ENCODE measurements at places on chromosomes 11 and 22.

DNA sequence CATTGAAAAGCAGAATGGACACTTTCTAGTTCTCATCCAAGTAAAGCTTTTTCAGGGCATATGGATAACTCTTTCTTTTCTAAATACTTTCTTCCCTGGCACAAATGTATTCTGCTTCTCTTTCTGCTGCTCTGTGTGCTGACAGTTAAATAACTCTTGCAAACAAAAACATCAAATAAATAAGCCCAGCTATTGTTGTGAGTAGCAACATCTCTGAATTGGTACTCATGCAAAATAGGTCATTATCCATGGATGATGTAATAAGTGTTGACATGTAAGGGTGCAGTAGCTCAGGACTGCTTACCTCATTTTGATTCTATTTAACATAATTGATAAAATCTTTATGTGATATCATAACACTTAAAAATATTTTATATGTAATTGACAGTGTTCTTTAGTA lies 164.3 kb downstream of the MSANTD4 start:
- DNase-seq = no peak

DNA sequence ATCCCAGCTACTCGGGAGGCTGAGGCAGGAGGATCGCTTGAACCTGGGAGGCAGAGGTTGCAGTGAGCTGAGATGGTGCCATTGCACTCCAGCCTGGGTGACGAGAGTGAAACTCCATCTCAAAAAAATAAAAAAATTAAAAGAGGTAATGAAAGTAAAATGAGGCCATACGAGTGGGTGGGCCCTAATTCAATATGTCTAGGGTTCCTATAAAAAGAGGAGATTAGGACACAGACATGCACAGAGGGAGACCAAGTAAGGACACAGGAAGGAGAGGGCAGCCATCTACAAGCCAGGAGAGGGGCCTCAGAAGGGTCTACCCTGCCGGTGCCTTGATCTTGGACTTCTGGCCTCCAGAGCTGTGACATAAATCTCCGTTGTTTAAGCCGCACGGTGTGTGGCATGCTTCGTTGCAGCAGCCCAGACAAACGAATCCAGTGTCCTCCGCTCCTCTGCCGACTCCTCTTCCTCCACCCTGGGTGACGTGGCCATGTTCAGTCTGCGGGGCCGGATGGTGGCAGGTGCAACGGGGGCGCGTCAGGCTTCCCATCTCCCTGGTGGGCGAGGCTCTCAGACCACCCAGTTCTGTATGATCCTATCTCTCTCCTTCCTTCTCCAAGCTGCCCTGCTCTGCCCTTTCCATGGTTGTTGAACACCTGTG lies 51.6 kb upstream of the PARVG start:
- DNase-seq = no peak

DNA sequence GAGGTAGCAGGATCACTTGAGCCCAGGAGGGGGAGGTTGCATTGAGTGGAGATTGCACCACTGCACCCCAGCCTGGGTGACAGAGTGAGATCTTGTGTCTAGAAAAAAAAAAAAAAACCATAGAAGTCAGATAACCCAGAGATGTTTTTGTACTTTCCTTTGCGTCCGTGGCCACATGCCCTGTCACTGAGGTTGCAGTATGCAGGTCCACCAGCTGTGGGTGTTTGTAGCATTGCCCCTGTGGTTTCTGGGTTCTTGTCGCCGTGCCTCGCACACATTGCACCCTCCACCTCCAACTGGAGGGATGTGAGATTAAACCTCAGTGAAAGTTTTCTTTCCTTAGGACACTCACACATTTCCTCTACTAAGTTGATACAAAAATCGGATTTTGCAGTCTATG lies 70.3 kb downstream of the TNRC6B start:
- no peak for DNase-seq

DNA sequence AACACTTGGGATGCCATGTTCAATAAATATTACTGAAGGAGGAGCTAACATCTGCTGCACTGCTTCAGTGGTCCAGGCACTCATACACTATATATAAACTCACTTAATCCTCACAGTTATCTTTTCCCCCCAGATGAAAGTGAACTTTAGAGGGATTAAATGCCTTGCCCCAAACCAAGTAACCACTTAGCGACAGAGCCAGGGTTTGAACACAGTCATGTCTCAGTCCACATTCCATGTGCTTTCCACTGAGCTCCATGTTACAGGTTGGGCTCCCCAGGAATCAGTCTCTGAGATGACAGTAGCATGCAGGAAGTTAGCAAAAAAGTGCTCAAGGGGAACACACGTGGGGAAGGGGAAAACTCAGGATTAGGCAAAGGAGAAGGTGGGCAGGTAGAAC lies 59.3 kb downstream of the ENDOD1 start:
- DNase-seq = no peak

DNA sequence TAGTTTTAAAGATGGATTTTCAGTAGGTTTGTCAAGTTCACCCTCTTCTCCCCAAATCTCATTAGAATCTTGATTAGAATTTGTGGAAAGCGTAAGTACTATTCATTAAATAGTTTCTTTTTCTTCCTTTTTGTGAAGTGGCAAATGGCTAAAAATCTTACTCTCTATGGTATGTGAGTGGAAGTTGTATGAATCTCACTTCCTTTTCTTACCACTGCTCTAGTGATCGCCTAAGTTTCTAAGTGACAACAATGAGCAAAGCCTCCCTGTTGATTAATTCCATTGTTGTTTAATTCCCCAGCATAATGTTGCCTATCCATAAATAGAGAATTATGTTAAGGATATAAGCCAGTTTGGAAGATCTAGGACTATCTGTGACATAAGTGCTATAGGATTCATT lies 82.7 kb downstream of the PGR start:
- no peak for DNase-seq

GRCh38 chr11:72924568-72925190 lies 110.5 kb downstream of the ATG16L2 start:
- no peak for DNase-seq

All from stimulated activated CD4-positive, alpha-beta T cell treated with anti-CD3 and anti-CD28 coated beads, Interleukin-12 subunit alpha, Interleukin-12 subunit beta, amount 100 ng/mL, for 48 hours (primary cell).